ENCODE measurements at places on chromosomes 6 and 20.

GRCh38 chr20:42067174-42067573, 449.0 kb upstream of the CHD6 start:
- no peak for DNase-seq

DNA sequence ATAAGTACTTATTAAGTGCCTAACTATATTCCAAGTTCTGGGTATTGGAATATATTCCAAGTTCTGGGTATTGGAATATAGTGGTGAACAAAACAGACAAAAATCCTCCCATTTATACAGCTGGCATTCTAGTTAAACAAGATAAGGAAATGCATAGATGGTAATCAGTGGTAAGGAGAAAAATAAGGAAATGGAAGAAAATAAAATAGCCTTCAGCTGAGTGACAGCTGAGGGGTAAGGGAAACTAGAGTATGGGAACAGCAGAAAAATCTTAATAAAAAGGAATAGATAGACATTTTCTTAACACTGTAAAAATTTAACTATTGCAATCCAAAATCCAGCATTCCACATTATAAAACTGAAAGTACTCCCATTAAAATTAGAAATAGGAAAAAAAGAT, 17.2 kb upstream of the WFDC10A start:
- no peak for DNase-seq

GRCh38 chr20:38600057-38600456, 1.6 kb upstream of the ARHGAP40 start:
- DNase-seq, result no peak

DNA sequence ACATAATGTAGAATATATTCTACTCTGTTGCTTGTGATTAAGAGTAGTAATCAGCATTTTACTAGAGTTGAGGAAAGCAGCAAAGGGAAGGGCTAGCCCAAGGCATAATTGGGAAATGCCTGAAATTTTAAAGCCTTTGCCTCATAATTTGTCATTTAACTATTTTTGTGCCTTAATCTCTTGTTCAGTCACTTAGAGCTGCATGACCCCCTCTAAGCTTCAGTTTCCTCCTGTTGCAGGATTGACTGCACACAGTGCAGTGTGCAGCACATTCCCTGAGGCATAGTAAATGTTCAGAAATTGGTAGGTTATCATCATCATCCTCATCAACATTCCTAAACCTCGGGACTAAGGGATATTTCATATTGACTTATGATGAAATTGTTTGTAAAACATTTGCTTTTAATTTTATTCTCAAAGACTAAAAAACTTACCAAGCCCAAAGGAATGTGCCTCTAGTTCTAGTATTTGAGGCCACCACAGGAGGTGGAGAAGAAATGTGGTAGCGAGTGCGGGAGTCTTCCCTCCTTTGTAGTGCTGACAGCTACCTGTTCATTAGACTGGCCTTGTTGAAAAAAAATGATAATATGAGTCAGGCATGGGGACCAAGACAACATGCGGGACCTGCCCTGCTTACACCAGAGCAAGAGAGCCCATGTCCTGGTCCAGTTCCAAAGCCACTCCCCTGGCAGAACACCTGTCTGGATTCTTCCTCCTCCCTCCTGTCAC, 14.8 kb upstream of the TENT5A start:
- DNase-seq, result no peak

DNA sequence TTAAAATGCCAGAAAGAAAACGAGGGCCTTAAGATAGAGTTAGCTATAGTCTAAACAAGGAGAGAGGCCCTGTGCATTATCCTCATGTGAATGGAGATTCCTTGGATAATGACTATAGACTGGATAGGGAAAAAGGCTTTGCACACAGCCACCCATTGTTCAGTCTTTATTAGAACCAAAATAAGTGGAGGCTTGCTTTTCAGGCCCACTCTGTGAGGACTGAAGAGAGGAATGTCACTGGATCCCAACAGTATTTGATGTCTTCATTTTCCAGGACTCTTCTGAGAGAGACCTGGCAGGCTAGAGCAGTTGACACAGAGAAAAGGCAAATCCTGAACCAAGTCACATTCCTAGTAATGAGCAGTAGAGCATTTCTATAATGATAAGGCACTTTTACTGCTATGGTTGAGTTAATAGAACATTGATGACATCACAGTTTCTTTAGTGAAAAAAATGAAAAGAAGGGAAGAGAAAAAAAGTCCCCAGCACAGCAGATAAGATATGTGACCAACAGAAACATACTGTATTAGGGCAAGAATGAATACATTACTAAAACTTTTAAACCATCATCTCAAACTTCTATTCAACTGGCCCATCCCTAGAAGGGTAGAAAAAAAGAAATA, 315.1 kb downstream of the EPHA7 start:
- no peak for DNase-seq

DNA sequence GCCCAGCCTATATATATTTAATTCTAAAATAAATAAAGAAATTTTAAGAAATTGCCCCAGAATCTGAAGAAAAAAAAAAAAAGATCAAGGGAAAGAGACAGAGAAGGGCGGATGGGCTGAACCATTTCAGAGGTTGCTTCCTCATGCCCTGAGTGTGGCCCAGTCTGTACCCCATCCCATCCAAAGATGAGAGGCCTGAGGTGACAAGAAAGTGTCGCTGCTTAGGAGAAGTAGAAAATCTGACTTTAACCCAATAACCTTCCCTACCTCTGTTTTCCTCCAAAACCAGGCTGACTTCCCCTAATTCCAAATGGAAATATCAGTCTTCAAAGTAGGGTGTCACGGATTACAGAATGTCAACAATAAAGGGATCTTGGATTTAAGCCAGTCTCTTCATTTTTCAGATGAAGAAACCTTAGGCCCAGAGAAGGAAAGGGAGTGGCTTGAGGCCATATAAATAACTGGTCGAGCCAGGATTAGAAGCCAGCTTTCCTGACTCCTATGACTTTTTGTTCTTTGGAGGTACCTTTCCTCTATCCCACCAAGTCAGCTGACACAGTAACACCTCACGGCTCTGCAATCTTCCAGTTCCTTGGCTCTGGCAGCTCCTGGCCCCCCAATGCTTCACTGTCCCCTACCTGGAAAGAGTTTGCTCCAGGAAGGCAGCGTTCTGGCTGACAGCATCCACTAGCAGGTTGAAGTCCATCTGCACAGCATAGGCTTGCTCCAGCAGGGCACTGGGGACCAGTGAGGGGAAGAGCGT, 10.1 kb downstream of the GSS start:
- DNase-seq, result no peak

GRCh38 chr6:4316867-4317400, 181.6 kb upstream of the ECI2 start:
- DNase-seq, result no peak

DNA sequence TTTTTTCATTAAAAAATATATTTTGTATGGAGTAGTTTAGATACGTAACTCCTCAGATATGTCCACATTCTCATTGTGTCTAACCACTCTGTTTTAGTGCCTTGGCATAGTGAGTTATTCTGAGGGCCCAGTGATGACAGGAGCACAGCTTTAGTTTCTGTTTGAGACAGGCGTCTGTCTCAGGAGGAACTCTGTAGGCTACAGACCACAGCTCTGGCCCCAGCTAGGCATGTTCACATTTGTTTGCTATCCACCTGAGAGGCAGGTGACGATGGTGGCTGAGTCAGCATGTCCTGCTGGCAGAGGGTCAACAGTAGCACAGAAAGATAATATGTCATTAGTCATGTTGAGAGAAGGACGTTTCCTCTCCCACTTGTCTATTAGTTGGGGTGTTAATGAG, 16.3 kb downstream of the LRRC1 start:
- DNase-seq, result no peak

GRCh38 chr20:1376007-1376406, 16.8 kb downstream of the FKBP1A start:
- no peak for DNase-seq

- DNase-seq, result no peak
Measured at GRCh38 chr6:44869321-44869897, 458.7 kb upstream of the RUNX2 start.

- DNase-seq, result no peak
Measured at GRCh38 chr20:257419-257818, at the start of gene DEFB132. Gene DEFB132, plus strand, starts transcription at chr20:257724. Its CDS starts 55 bp downstream, at chr20:257779.

DNA sequence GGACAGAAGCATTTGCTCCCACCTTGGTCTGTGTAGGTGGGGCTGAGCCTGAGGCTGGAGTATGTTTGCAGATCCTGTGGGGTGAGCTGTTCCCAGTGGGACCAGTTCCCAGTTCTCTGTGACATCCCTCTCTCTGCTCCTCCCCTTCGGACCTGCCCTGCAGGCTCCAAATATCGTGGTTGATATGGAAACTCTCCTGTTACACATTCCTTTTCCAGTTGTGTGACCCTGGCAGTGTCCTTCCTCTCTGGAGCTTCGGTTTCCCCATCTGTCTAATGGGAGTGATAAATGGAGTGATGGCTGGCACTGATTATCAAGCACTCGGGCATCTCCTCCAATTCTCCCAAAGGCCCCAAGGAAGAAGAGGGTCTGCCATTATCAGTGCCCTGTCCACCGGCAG, 15.7 kb upstream of the TGM2 start:
- DNase-seq, result no peak

DNA sequence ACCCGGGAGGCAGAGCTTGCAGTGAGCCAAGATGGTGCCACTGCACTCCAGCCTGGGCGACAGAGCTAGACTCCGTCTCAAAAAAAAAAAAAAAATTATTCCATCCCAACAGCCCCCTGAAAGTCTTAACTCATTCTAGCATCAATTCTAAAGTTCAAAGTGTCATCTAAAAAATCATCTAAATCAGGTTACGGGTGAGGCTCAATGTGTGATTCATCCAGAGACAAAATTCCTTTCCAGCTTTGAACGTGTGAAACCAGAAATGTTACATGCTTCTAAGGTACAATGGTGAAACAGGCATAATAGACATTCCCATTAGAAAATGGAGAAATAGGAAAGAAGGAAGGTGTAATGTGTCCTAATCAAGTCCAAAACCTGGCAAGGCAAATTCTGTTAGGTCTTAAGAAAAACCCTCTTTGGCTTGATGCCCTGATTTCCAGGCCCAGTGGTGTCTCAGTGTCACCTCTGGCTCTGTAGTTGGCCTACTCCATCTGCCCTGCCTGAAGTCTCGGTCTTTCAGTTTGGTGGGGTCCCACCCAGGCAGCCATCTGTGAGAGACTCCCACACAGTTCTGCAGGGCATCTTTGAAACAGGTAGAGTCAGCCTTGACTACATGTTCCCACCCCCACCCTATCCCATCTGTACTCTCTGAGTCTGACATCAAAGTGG, 43.5 kb downstream of the HFE start:
- no peak for DNase-seq

DNA sequence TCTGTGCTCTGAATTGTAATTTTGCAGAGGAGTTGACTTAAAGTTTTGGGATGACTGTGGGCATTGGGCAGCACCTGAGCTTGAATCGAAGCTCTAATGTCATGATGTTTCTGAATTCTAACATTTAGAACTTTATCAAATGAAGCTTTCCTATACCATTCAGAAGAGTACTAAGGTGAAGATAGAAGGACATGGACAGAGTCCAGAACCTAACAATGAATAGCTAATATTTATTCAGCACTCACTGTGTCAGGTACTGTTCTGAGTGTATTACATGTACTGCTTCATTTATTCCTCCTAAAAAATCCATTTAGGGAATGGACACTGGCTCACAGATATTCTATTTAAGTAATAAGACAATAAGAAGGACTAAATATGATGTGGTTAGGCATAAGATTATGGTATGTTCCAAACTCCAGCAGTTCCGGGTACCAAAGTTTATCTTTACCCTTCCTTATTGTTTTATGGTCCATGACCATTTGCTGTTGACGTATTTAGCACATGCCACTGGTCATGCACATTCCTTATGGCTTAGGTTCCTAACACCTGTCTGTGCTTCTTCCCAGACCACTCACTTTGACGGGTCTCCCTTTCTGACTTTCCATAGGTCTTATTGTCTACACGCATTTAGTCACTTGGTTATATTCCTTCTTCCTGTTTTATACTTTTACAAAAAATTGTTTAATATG, 20.3 kb downstream of the BCKDHB start:
- DNase-seq, result no peak

DNA sequence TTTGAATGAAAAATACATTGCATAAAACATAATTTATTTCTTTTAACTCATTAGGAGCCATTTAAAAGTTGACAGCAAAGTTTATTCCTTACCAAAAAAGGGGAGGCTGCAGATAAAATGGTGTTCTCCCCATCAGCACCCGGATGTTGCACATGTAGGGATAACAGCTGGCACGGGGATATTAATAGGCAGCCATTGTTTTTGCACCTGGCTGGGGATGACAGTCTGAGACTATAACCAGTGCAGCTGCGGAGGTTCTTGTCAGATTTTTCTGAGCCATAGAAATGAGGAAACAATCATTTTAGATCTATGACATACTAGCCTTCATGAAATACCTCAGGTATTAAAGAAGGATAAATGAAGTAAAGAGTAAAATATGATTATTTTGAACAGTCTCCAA, 20.1 kb upstream of the HECA start:
- DNase-seq, result no peak

DNA sequence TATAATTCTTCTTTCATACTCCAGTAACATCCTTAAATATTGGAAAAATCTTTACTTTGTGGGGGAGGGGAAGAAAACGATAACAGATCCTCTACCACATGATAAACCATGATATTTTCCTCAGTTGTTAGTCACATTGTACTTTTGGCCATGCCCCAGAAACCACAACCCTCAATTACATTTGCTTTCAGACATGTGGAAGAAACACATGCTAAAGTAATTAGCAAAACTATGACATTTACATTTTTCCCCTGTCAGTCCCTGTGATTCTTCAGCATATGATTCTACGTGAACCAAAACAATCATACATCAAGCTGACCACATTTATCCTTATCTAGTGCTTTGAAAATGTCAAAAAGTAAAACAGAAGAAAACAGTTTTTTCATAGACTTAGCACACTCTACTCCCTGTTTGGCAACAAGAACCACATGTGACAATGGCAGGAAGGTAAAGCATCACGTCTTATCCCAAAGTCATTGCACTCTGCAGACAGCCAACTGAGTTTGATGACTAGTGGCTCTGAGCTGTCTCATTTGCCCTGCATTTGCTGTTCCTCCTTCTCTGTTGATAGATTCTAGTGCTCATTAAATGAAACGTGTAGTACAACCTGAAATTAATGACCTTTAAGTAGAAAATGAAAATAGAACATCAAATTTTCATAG, 505.8 kb upstream of the MARCKS start:
- no peak for DNase-seq

GRCh38 chr6:168136001-168136400, 57.0 kb upstream of the FRMD1 start:
- DNase-seq, result no peak

- no peak for DNase-seq
Measured at GRCh38 chr6:32107406-32107805, 1.7 kb downstream of the TNXB start.

DNA sequence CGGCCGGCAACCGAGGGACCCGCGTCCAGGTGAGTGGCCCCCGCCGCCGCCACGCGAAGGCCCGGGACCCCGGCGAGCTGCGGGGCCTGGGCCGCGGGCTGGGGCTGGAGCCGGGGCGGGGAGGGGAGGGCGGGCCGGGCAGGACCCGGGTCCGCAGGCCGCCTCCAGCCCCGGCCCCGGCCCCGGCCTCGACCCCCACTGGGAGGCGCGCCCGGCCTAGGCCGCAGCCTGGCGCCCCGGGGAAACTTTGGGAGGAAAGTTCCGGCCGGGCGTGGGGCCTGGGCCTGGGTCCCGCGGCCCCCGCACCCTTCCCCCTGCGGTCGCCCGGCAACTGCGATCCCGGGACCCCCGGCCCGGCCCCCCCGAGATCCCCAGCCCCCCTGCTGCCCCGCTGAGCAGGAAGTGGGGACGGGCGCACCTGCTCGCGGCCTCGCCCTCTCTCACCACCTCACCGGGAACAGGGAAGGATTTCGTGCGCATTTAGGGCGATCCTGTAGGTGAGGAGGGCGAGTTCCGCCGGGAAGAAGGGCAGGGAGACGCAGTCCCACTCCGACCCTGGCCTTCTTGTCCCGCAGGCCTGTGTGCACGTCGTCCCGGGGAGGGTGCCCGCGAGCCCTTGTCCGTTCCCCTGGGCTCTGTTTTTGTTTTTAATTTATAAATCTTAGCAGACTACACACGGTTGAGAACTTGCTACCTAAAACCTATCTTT, 402 bp downstream of the OSBPL2 start:
- DNase-seq, result no peak

Data from stimulated activated CD8-positive, alpha-beta memory T cell treated with anti-CD3 and anti-CD28 coated beads, Interleukin-12 subunit alpha, Interleukin-12 subunit beta, amount 100 ng/mL, for 4 hours (primary cell).